ENCODE measurements at places on chromosomes 13 and 19. TPM values are rescaled to one million over a fixed set of nuclear protein-coding genes. Genes with fewer than 3 reads are reported as not detected.

The CTU1 gene
- total RNA-seq: 2.8 TPM

The ZNF418 gene
- 18.7 TPM for total RNA-seq

The PSG6 gene
- not detected for total RNA-seq

DNA sequence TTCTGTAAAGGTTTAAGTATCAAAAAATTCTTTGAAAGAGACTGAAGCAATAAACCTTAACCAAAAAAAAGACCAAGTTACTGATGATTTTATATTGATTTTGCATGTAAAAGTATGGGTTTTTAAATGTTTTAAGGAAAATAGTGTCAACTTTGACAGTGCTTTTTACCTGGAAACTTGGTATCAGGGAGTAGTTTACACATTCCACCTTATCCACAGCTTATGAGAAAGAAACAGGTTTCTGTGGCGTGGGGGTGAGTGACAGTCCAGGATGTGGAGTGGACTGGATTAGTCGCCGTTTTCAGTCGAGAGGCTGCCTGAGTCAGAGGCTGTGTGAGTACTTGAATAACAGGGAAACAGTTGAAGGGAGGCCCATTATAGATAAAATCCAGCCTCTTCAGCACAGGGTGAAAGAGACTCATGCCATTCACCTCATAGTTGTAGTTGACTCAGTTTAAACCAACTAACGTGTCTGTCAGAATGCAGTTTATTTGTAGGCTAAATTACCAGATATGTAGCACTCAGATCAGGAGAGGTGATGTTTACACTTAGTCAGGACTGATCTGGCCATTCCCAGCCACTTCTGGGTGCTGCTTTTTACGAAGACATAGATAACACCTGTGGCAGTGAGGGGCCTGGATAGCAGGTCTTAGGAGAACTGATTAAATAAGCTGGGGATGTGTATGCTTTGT, 595 bp upstream of the GPR183 start:
- DNase-seq: no peak

The SIGLEC10 gene
- total RNA-seq: 0.85 TPM

The CYP4F2 gene
- total RNA-seq: not detected

GRCh38 chr13:33351319-33351718, 65.8 kb upstream of the STARD13 start:
- DNase-seq: no peak

- no peak for DNase-seq
These were observed 609.1 kb downstream of the LMO7 start for GRCh38 chr13:76245211-76245610.

DNA sequence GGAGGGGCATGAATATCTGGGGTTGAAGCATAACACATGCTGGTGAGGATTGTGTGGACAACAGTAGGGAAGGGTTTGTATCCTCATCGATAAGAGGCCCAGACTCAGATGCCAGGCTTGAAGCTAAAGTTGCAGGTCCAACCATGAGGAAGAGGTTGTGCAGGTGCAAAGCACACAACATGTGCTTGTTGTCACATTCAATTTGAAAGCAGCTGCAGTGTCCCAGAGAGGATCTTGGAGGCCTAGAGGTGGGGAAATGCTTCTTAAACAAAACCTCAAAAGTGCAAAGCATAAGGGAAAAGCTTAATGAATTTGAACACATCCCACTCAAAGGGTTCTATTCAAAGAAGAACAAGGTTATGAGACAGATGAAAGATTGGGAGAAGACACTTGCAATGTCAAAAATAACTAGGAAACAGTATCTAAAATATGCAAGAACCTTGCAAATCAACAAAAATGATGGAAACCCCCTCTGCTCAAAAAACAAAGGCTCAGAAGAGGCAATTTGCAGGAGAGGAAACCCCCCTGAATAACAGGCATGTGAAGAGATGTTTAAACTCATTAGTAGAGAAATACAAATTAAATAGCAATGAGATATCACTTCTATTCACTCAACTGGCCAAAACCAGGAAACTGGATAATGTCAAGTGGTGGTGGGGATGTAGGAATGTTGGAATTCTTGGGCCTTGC, 187.1 kb downstream of the KATNAL1 start:
- DNase-seq: no peak

Measured in urinary bladder (tissue), 4 donors.